ENCODE measurements at places on chromosomes 3 and 15.

- DNase-seq: no peak
Measured at GRCh38 chr3:178948546-178948945, 123.1 kb downstream of the ZMAT3 start.

DNA sequence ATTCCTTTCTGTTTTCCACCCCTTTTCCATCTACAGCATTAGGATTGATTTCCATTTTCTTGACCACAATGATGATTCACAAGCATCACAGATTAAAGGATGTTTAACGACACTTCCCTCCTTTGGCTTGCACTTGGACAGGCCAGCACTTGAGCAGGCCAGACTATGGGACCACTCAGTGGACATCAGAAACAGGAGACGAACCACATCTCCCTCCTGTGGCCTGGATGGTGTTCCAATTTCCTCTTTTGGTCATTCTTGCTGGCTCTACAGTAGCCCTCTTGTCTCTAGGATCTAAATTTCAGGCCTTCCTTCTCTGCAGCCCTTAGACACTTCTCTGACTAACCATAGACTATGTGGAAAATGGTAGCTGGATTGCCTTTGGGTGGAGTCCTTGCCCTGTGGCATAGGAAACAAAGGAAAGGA lies 78.8 kb upstream of the BOC start:
- no peak for DNase-seq

DNA sequence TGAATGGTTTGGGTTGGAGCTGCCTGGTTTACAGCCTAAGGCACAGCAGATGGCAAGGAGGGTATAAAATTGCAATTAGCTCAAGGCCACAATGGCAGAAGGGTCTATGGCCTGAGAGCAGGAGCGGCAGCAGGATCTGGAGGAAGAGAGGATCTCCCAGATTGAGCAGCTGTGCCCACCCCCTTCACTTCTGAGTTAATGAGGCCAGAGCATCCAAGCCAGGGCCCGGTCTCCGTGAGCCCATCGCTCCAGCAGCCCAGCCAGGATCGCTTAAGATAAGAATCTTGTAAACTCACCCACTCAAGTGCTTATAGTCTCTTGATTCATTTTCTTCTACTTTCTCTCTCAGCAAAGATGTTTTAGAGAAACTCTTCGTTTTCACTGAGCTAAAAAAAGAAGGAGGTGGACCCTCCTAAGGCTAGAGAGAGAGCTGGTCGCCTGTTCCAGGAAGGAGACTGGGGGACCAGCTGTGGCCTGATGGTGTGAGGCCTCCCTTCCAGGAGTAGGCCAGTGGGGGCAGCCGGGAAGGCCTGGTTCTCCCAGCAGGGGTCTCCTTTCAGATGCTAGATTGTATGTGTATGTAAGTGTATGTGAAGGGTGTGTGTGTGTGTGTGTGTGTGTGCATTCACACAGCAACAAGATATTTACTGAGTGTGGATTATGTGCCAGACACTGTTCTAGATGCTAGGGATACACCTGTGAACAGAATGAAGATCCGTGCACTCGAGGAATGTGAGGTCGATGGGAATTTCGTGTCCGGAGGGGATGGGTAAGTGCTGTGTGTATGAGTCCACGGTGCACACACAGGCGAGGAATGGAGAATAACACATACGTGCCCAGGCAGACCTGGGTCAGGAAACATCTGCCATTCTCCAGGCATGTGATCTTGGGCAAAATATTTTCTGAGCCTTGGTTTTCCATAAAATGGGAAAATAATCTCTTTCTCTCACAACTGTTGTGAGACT lies 18.6 kb downstream of the MAGEF1 start:
- DNase-seq: no peak

DNA sequence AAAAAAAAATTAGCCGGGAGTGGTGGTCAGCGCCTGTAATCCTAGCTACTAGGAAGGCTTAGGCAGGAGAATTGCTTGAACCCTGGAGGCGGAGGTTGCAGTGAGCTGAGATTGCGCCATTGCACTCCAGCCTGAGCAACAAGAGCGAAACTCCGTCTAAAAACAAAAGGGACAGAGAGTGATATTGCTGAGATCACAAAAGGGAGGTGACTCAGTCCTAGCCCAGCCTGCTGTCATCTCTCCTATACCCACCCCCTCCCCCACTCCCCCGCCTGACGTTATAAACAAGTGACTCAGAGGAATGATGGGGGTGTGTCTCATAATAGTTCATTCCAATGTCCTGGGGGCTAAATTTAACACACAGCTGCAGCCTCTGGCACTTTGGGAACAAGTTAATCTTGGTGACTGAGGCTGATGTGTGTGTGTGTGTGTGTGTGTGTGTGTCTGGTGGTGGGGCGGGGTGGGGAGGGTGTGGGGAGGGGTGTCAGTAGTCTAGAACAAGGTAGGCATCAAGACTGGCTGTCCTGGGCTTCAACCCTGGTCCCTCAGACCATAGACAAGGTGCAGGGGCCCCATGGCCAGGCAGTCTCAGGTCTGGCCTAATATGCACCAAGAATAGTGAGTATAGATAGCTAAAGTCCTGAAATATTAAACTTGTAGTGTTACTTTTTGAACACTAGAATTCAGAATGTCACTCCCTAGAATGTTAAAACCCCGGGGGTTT lies 1.3 kb upstream of the KLHL40 start:
- no peak for DNase-seq

GRCh38 chr3:58411036-58411435 lies 22.6 kb downstream of the PDHB start:
- no peak for DNase-seq

DNA sequence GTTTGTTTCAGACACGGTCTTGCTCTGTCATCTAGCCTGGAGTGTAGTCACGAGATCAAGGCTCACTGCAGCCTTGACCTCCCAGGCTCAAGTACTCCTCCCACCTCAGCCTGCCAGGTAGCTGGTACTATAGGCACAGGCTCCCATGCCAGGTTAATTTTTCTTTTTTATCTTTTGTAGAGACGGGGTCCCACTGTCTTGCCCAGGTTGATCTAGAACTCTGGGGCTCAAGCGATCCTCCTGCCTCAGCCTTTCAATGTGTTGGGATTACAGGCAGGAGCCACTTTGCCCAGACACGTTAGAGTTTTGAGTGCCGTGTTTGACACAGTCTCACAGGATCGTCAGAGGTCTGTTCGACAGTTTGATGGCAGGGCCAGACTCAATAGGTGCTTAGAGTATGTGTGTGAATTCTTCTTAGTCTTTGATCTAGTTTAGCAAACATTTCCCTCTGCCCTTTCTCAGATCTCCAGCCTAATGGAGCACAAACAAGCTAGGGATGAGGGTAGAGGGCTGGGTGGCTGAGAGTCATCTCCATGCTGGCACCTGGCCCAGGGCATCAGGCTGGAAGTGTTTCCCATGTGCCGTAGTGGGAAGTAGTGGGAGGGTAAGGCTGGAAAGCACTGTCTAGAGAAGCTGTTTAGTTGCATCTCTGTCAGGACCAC lies 66.1 kb upstream of the DLG1 start:
- peak; percentile 80 for DNase-seq

GRCh38 chr15:70512772-70513362 lies 250.5 kb downstream of the UACA start:
- DNase-seq: no peak

DNA sequence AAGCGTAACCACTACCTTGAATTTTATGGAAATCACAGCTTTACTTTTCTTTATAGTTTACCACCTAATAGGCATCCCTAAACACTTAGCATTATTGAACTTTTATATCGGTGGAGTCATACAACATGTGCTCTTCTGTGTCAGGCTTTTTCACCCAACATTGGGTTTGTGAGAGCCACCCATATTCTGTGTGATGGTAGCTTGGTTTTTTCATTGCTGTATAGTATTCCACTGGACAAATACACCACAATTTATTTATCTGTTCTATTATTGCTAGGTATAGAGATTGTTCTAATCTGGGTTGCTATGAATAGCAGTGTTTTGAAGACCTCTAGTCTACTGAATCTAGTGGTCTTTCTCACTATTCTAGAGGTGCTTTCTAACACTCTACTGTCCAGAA lies 31.6 kb upstream of the ATP1B3 start:
- DNase-seq: no peak

DNA sequence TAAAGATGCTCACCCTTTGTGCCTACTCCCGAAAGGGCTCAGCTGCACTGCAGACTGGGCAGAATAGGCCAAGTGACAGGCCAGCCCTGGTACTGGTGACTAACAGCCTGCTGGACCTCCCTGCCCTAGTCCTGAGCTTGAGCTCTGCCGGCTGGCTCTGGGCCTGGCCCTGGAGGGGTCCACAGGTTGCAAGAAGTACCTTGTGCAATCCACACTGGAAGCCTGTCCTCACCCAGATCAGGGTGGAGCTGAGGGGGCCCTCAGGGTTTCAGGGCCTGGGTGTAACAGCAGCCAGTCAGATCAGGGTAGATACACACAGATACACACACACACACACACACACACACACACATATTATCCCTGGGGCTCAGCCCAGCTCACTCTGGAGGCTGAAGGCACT lies 27.3 kb upstream of the PLA2G4D start:
- DNase-seq: no peak

GRCh38 chr3:28597452-28597851 lies 248.8 kb upstream of the AZI2 start:
- no peak for DNase-seq

DNA sequence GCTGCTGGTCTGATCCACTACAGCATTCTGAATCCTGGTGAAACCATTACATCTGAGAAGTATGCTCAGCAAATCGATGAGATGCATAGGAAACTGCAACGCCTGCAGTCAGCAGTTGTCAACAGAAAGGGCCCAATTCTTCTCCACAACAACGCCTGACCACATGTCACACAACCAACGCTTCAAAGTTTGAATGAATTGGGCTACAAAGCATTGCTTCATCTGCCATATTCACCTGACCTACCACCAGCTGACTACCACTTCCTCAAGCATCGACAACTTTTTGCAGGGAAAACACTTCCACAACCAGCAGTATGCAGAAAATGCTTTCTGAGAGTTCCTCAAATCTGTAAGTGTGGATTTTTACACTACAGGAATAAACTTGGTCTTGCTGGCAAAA lies 54.7 kb upstream of the C2CD4B start:
- DNase-seq: no peak

GRCh38 chr15:29266052-29266582 lies 3.5 kb downstream of the NSMCE3 start:
- DNase-seq: no peak

DNA sequence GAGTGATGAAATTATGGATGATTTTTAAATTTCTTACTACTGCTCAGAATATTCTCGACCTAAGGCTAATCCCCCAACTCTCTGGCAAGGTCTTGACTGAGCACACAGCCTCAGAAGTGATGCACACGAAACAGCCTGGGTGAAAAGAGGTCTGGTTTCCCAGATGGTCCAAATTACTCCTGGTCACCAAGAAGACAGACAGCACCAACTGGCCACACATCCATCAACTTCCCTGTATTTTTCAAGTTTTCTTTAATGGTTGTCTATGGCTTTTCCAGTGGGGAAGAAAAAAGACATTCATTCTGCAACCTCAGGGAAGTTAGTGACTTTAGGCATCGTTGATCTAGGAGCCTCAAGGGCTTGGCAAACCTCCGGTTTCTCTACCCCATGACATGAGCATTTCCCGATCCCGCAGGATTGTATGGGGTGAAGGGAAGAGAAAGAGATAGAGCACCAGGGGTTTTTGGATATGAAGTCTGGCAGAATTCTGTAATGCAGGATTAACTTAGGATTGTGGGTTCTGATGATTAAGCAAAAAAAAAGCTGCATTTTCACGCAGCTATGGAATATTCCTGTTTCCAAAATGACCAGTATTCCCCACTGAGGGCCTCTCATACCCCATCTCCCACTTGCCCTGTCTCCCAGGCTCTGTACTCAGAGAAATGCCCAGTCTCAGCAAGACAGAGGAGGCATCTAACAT lies 62.2 kb downstream of the UMPS start:
- no peak for DNase-seq

- no peak for DNase-seq
Measured at GRCh38 chr15:83835479-83835878, 181.6 kb downstream of the ADAMTSL3 start.

DNA sequence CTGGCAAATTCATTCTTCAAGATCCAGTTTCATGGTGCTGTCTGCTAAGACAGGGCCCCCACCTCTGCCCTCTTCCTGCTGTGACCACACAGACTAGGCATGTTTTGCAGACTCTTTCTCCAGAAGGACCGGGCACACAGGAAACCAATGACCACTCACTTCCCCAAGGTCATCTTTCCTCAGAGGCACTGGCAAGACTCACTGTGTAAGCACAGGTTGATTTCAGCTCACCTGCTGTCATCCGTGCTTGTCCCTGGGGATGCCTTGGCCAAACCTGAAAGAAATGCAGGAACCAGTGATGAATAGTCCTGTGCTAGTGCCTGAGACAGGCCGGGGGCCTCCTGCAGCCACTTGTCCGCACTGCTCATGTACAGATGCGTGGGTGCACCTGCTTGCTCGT lies 33.5 kb downstream of the ALS2CL start:
- no peak for DNase-seq

DNA sequence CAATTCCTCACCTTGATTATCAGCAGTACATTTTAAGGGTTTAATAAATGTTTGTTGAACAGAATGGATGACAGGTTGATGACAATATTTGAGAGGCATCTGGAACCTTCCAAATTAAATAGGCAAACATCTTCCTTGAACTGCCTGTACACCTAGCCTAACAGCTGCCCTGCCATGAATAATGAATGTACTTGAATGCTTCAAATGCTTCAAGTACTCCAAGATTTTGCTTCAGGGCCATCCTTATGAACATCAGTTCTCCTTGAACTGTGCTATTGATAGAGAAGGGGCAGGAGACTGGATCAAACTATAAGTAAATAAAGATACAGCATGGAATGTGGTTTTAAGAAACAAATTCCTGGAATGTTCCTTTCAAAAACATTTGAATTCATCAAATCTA lies 136.8 kb downstream of the CHST2 start:
- no peak for DNase-seq

GRCh38 chr15:57223345-57223744 lies 153.0 kb upstream of the CGNL1 start:
- no peak for DNase-seq

DNA sequence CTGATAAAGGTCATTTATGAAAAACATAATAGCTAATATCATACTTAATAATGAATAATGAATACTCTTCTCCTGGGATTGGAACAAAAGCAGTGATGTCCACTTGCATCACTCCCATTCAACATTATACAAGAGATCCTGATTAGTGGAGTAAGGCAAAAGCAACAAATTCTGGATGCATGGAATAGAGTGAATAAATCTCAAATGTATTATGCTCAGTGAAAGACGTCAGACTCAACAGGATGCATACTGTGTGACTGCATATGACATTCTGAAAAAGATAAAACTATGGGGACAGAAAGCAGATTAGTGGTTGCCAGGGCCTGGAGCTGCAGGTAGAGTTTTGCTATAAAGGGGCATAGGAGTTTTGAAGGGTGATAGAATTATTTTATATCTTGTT lies 77.6 kb upstream of the ZBTB20 start:
- no peak for DNase-seq

GRCh38 chr3:23686519-23686918 lies 119.2 kb upstream of the UBE2E1 start:
- no peak for DNase-seq

DNA sequence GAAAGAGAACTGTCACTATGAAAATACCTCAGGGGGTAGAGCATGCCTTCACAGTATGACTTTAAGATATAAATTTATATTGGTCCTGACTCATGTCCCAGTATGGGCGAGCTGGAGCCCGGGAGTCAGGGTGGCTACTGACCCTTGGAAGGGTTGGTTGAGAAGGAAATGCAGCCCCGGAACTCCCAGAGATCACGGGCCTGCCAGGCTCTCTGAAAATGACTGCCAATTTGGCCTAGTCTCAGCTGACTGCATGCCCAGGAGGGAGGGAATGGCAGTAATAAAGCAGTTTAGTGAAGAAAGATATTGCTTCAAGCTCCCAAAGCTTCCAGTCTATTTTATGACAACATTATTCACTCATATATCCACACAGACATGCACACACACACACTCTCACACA lies 299.0 kb downstream of the NR2F2 start:
- no peak for DNase-seq
